Fibroblast of skin of right biceps (primary cell): ENCODE measurements at places on chromosomes 1 and 21.

DNA sequence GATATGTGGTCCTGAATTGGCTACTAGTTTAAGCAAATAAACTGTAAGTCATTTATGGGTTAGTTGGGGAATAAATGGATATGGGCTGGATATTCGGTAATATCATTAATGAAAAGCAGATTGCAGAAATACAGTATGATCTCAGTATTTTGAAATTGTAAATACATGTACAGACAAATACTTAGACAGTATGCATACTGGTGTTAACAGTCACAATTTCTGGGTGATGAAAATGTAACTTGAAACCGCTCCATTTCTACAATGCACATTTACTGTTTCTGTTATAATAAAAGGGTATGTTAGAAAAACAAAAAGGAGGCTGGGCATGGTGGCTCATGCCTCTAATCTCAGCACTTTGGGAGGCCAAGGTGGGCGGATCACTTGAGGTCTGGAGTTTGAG, 28.0 kb downstream of the BLZF1 start:
- DNase-seq = peak; percentile 17

- peak; percentile 62 for DNase-seq
Measured at GRCh38 chr1:31111290-31111951, 45.9 kb upstream of the PUM1 start.

- no peak for DNase-seq
Measured at GRCh38 chr1:10816233-10816632, 19.8 kb upstream of the CASZ1 start.

DNA sequence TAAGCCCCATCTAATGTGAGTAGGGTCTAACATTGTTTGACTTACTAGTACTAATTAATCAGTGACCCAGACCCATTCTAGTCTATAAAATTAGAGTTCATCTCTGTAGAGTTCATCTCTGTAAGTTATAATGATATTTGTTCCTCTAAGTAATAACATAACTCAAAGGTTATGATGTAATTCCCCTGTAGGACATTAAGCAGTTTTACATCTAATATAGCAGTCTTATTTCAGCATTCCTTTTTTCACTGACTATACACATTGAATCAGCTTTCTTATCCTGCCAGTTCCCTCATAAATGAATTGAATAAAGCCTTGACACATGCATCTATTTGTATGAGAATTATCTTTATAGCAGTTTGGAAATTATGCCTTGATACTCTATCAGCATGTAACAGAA, 90.9 kb downstream of the SH3GLB1 start:
- DNase-seq = no peak

GRCh38 chr1:160956966-160957365, 2.4 kb upstream of the ITLN2 start:
- DNase-seq = no peak

- no peak for DNase-seq
Measured at GRCh38 chr1:15696956-15697521, 12.9 kb downstream of the PLEKHM2 start.

DNA sequence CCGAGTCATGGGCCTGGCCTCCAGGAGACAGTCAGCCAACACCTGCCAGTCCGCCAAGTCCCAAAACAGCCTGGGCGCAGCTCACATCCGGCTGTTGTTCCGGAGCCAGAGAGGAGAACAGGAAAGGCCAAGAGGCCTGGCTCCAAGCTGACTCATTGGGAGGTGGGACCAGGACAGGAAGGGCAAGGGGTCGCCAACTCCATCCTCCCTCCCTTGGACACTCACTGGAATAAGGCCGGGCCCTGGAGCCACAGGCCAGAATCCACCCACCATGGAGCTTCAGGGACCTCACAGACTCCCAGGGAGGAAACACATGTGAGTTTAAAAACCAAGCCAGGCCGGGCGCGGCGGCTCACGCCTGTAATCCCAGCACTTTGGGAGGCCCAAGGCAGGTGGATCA, 25.1 kb upstream of the CLIC4 start:
- peak; percentile 56 for DNase-seq

DNA sequence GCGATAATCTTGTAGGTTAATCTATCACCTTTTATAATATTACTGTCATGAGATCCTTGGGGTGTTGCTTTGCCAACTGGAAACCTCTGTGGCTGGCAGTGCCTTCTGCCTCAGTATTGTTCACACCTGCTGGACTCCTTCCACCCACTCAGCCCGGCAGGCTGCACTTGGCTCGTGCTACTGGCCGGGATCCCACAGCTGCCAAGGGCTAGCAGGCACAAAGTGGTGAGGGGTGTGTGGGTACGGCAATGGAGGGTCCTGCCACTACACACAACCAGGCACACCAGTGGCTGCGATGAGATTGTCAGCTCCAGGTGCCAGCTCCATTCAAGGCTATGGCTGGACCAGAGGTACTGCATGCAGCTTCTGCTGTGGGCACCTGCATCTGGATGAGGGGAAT, 191.2 kb upstream of the LYPLAL1 start:
- DNase-seq = no peak

DNA sequence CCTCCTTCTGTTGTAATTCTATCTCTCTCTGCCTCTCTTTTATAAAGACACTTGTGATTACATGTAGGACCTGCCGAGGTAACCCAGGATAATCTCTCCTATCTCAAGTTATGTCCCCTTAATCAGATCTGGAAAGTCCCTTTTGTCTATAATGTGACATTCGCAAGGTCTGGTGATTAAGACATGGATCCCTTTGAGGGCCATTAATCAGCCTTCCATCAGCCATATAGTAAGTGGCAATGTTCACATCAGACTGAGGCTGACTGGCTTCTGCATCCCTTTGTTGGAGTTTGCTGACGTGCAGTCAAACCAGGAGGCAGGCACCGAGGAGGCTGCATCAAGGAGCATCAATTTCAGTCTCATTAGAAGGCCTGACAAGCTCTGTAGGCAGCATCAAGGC, 209.6 kb downstream of the BACH1 start:
- DNase-seq = no peak

DNA sequence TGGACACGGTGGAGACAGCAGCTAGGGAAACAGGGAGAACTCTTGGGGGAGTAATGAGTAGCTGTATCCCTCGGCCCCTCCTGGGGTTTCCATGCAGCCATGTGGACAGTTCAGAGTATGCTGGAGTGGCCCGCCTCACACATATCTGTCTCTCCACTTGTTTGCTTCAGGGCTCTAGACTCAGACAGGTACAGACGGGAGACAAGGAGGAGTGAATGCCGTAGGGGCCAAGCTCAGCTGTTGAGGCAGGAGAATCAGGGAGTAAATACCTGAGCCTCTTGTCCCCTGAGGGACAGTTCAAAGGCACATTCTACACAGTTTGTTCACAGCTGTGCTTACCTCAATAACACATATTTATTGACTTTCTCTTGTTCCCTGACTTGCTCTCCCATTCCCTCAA, 7.7 kb upstream of the PTGFRN start:
- DNase-seq = no peak

- no peak for DNase-seq
Measured at GRCh38 chr1:63884486-63884885, 110.7 kb downstream of the ROR1 start.

DNA sequence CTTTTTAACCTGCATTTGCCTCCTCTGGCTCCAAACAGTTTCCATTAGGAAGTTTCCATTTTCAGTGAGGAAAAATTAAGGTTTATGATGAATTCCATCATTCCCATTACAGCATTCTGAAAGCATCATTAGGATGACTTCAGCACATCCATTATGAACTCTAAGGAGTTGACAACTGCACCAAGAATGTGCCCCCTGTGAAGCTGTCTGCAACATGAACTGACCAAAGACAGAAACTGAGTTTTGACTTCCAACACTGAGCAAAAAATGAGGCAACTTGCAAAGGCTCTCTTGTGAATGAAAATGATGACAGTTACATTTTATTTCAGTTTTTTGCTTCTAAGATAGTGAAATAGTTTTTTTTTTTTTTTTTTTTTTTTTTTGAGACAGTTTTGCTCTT, 18.3 kb upstream of the KCNE1 start:
- DNase-seq = peak; percentile 97

DNA sequence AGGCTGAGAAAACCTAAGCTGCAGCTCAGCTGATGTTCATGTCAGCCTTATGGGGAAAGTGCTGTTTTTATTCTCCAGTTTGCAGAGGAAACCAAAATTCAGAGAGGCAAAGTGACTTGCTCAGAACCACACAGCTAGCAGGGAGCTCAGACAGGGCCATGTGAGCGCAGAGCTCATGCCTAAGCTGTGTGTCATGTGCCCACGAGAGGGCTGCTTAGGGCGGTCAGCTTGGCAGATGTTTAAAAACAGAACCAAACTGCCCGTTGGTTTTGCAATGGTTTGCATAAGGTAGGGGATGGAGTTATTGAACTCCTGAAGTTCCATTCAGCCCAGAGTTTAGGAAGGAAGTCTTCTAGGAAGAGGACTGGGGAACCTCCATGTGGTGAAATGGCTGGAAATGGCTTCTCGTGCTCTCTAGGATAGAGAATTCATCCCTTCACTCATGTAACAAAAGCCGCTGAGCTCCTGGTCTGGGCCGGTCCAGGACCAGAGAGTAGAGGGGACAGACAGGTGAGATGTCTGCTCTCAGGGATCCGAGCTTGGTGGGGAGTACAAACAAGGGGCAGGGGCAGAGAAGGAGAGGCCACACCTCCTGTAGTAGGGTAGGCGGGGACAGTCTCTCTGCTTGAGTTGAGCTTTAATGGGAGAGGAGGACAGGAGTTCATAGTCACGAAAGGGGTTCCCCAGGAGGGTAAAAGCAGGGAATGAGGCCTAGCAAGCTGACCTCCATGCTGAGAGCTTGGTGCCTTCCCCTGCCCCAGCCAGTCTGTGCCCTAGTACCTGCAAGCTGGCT, 46.9 kb downstream of the ARHGEF10L start:
- peak; percentile 64 for DNase-seq

DNA sequence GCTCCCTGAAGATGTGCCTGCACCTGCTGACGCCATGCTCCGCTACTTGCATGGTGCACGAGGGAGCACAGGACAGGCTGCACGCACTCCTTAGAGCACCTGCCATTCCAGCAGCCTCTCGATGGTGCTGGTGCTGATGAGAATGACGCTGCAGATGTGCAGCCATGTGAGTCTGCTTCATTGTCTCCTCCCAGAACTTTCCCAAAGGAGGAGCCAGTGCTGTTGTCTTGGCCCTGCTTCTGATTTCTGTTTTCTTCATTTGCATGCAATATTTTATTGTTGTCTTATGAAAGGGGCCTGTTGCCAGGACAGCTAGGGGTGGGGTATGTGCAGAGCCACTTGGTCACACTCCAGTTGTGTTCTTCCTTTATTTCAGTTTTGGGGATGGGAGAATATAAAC, 70.1 kb downstream of the PCBP3 start:
- no peak for DNase-seq

- peak; percentile 92 for DNase-seq
Measured at GRCh38 chr1:93692983-93693591, 11.4 kb upstream of the BCAR3 start.

- DNase-seq = no peak
Measured at GRCh38 chr21:14448784-14449183, 65.8 kb upstream of the HSPA13 start.

GRCh38 chr1:88371436-88372023, 312.5 kb upstream of the PKN2 start:
- DNase-seq = peak; percentile 7

DNA sequence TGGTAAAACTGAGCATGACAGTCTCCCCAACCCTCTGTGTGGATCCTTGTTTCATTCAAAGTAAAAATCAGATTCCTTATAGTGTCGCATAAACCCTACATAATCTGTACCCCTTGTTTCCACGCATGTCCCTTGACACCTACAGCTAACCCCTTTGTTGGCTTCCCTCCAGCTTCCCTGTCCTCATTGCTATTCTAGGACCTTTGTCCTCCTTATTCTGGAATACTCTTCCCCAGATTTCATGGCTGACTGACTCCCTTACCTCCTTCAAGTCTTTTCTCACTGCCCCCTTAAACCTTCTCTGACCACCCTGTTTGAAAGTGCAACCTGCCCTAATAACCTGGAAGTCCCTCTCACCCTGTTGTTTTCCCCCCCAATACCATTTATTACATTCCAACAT, 4.0 kb downstream of the RNF11 start:
- DNase-seq = no peak

GRCh38 chr1:46302641-46303037, 777 bp downstream of the LRRC41 start:
- DNase-seq = no peak

- no peak for DNase-seq
Measured at GRCh38 chr1:104459886-104460285, 710.2 kb downstream of the AMY1C start.

DNA sequence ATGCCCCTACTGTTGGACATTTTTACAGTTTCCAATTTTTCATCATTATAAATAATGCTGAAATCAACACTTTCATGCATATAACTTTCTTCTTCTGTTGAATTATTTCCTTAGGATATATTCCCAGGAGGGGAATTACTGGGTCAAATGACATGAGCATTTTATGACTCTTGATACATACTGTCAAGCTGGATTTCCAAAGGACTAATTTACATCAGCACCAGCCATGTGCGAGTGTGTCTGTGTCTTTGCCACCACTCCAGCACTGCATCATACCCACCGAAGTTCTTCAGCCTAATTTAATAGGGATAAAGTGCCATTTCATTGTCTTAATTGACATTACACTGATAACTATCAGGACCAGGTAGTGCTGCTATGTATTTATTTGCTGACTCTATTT, 146.7 kb downstream of the CSMD2 start:
- DNase-seq = no peak

- no peak for DNase-seq
Measured at GRCh38 chr1:226950871-226951270, 10.8 kb downstream of the COQ8A start.

- DNase-seq = no peak
Measured at GRCh38 chr21:36533468-36533848, 53.5 kb upstream of the CLDN14 start.

DNA sequence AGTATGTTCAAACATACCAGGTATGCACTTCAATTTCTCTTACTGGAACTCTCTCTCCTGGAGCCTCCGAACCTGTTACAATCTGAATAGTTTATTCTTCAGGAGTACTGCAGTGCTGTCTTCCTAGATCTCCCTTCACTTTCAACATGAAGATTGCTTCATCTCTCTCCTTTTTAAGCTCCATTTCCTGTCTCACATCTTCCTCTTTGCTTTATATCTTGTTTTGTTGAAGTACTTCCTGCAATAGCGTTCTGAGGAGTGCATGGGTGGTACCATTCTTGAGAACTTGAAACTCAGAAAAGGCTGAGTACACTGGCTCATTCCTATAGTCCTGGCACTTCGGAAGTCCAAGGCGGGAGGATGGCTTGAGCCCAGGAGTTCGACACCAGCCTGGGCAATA, 15.7 kb upstream of the C1orf146 start:
- no peak for DNase-seq

- peak; percentile 6 for DNase-seq
Measured at GRCh38 chr1:211928993-211929637, 98.6 kb upstream of the LPGAT1 start.

DNA sequence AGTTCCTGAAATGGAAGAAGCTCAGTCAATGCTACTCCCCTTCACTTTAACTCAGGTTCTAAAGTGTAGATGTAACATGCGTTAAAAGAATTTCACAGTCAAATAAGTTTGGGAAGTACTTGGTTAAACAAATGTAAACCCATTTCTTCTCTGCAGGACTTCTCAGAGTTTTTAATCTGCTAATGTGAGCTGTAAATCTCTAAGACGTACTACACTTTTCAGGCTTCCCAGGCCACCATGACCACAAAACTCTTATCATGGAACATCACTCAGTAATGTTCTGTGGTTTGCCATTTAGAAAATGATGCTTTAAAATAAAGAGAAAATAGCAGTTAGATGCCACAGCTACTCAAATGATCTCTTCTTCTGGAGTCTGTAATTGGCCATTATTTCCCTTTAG, 104.3 kb downstream of the HHIPL2 start:
- no peak for DNase-seq
